NCI-H1417 treated with DMSO at 0.1 percent for 48 hours (cell line): ENCODE measurements at places on chromosomes 1 and 21.

GRCh38 chr1:223724376-223724775, 12.0 kb downstream of the CAPN2 start:
- DNase-seq, result no peak

DNA sequence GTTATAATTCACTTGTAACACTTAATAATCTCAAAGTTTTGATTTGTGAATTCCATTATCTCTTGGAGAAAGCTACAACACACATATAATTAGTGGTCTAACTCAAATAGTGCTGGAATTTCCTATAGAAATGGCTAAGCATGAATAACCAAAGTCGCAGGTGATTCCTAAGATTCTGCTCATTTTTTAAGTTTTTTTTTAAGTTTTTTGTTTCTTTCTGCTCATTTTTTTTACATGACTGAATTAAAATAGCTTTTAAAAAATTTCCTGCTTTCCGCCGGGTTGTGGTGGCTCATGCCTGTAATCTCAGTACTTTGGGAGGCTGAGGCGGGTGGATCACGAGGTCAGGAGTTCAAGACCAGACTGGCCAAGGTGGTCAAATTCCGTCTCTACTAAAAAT, 90.4 kb downstream of the APP start:
- no peak for DNase-seq

DNA sequence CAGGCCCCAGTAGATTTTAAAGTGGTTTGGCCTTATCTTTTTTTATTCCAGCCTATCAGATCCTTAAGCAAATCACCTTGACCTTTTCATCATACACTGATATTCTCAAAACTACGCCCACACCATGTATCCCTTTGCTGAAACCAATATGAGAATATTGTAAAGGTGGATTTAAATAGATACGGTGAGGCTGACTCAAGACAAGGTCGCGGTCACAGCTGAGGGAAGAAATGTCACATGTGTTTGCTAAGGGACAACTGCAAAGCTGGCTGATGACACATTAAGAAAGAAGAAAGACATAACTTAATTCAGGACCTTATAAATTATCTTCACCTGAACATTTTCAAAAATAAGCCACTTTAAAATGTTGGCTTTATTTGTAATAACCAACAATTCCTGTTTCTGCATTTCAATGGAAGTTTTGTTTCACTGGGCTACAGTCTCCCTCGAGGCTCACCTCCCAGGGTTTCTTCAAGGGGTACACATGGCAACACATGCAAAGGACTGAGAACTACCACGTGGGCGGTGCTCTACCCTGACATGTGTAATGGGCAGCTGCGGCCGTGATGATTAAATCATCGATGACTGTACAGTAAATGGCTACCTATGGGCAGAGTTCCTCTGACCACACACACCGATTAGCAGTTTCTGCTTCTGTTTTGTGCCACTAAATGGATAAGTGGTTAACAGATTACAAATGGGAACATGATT, 189.5 kb downstream of the SIPA1L2 start:
- DNase-seq, result no peak

- no peak for DNase-seq
Measured at GRCh38 chr1:2379733-2380404, 11.5 kb downstream of the MORN1 start.

- DNase-seq, result no peak
Measured at GRCh38 chr1:160205242-160206035, at the start of gene PEA15. Gene PEA15 (plus strand): TSS chr1:160205384. CDS start chr1:160211545, 6,161 bp downstream.

DNA sequence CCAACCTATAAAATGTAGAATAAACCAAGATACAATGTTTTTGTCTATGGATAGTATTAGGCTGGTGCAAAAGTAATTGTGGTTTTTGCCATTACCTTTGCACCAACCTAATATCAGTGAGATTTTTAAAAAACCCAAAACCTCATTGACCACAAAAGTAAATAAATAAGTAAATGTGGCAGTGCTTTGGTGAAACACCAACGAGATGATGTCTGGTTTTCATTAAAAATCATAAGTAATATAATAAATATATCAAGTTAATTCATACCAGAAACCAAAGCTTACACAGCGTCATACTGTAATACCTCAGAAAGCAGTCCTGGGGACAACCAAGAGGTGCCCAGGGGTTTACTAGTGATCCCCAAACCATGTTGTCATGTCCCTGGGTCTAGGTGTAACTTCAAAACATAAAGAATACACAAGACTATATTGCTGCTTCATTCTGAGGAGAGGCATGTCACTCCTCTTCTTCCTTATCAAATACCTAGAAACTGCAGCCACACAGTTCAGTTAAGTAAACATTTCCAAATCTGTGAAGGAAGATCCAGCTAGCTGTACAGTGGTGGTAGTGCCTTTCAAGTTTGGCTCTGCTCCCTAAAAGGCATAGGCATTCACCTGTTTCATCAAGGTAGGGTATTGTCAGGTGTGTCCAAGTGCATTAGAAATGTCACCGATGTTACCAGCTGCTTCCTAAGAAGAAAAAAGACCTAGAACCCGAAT, 51.6 kb upstream of the ZC3H11B start:
- DNase-seq, result no peak

GRCh38 chr21:37871121-37871862, 45.0 kb downstream of the KCNJ6 start:
- DNase-seq, result no peak

DNA sequence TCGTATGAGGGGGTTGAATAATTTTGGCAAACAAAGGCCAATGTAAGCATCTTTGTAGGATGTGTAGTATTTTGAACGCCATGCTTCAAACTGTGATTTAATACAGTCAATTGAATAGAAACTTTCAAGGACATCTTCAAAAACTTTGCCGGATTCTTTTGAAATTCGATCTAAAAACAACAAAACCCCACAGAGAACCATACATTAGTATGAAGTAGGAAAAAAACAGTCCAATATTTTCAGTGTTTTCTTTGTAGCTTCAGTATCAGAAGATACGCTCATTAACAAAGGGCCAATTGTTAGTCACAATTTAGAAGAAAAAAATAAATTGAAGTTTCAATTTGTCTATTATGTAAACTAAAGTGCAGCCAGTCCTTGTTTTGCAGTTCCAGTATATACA, 20.7 kb upstream of the SYNJ1 start:
- no peak for DNase-seq

DNA sequence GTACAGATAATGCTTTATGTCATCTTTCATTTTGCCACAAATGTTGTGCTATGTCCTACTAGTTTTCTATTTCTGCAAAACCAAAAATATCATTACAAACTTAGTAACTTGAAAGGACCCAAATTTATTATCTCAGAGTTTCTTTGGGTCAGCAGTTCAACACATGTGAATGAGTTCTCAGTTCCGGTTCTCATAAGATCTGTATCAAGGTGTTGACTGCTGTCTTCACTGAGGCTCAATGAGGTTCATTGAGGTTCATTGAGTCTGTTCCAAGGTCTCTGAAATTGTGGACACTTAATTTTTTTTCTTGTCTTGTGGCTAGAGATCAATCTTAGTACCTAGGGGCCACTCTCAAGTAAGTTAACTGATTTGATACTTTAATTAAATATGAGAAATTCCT, 525.1 kb upstream of the BRINP3 start:
- no peak for DNase-seq

DNA sequence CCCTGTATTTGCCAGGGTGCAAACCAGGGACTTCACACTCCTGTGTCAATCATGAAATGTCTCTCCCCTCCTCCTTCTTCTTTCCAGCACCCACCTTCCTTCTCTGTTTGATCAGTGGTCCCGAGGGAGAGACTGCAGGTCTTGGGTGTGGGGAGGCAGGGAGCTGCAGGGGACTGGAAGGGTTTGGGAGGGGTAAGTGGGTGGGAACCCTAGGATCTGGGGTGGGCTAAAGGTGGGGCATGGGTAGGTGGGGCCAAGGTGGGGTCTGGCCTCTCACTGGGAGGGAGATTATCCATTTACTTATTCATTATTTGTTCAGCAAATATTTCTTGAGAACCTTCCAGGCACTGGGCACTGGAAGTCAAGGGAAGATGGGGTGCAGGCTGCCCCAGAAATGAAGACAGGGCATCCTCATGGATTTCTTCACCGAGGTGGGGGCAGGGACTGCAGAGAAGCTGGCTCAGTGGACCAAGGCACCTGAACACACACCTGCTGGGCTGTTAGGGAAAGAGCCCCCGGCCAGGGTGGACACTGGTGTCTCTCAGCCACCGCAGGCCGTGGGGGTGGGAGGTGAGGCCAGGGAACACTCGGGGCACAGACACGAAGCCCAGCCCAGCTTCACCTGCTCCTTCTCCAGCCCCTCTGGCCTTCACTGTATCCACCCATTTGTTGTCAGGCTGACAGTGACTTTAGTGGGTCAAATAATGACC, 193.9 kb upstream of the C1orf174 start:
- DNase-seq, result no peak
